ENCODE measurements at places on chromosomes 2 and 18. TPM values are rescaled to one million over a fixed set of nuclear protein-coding genes. Genes with fewer than 3 reads are reported as not detected.

Gene MPPE1
- 40.9 TPM for total RNA-seq

Gene MGAT4A
- total RNA-seq, result 14.9 TPM

- H3K4me3 ChIP-seq, result no peak overlapping the region
- H3K36me3 ChIP-seq, result no peaks in the 10 kb centered on the region
- H3K4me1 ChIP-seq, result peaks cover 13% of the 10 kb centered on the region
- no peak for DNase-seq
- H3K27me3 ChIP-seq, result no peaks in the 10 kb centered on the region
- H3K27ac ChIP-seq, result no peak overlapping the region
Measured at GRCh38 chr18:35495536-35496314, 2.0 kb downstream of the INO80C start.

- DNase-seq, result no peak
- no peak overlapping the region for H3K27ac ChIP-seq
- no peaks in the 10 kb centered on the region for H3K4me1 ChIP-seq
- H3K4me3 ChIP-seq, result no peak overlapping the region
- no peaks in the 10 kb centered on the region for H3K27me3 ChIP-seq
Measured at GRCh38 chr2:36277881-36278523, 77.6 kb upstream of the CRIM1 start.

DNA sequence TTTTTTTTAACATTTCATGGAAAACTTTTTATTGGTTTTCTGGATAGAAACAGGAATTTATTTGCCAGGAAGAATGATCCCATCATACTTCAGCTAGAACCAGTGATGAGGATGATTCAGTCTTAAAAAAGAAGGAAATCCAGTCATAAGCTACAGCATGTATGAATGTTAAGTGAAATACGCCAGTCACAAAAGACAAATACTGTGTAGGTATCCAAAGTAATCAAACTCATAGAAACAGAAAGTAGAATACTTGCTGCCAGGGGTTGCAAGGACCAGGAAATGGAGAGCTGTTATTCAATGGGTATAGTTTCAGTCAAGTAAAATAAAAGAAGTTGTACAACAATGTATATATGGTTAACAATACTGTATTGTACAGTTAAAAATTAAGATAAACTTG lies 21.3 kb downstream of the PSME4 start:
- no peak for DNase-seq
- no peak overlapping the region for H3K27ac ChIP-seq
- H3K36me3 ChIP-seq, result peaks cover 20% of the 10 kb centered on the region

GRCh38 chr2:120796094-120796493 lies 60.4 kb downstream of the GLI2 start:
- no peaks in the 10 kb centered on the region for H3K27me3 ChIP-seq
- no peak for DNase-seq
- no peaks in the 10 kb centered on the region for H3K4me1 ChIP-seq
- H3K36me3 ChIP-seq, result no peaks in the 10 kb centered on the region

DNA sequence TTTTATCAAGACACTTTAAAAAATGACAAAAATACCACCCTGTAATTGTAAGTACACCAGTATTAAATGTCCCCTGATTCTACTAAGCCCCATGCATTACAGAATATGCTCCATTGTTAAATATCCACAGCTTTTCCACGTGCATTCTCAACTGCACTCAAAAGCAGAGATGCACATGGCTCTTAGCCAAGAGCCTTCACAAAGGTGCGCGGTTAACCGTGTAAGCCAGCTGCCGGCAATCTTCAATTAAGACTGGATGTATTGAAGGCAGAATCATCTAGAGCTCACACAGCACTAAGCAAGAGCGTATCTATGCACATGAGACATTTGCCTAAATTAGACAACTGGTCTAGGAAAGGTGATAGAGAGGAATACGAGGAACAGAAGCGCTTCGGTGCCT lies 278.3 kb downstream of the NAPG start:
- H3K27me3 ChIP-seq, result no peaks in the 10 kb centered on the region
- no peaks in the 10 kb centered on the region for H3K4me1 ChIP-seq
- no peaks in the 10 kb centered on the region for H3K36me3 ChIP-seq
- H3K27ac ChIP-seq, result no peak overlapping the region

DNA sequence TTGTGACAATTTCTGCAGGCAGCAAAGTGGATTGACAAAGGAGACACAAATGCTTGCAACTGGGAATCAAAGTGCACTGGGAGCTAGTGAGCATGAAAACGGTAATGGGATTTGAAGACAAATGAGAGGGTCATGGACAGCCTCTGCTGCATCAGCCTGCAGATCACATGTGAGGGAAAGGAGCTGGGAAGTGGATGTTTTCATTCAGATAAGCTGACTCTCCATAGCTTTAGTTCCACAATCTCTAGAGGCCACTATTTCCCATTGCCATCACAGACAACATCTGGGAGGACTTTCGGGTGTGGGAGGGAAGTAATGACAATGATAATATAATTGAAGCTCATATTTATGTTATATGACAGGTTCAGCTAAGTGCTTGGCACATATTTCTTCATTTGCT lies 28.4 kb downstream of the ADCYAP1 start:
- no peak overlapping the region for H3K4me3 ChIP-seq
- H3K27me3 ChIP-seq, result no peaks in the 10 kb centered on the region
- no peaks in the 10 kb centered on the region for H3K4me1 ChIP-seq
- H3K36me3 ChIP-seq, result no peaks in the 10 kb centered on the region
- DNase-seq, result no peak

- no peak overlapping the region for H3K4me3 ChIP-seq
- DNase-seq, result no peak
- H3K4me1 ChIP-seq, result no peaks in the 10 kb centered on the region
- H3K36me3 ChIP-seq, result no peaks in the 10 kb centered on the region
- no peaks in the 10 kb centered on the region for H3K27me3 ChIP-seq
Measured at GRCh38 chr18:51537487-51537886, 340.0 kb upstream of the MEX3C start.

Measured in right lobe of liver (tissue), 6 donors.